ENCODE measurements at places on chromosomes 1 and 21. TPM values are rescaled to one million over a fixed set of nuclear protein-coding genes. Genes with fewer than 3 reads are reported as not detected.

The CRYAA gene
- total RNA-seq: not detected

The CNIH3 gene
- total RNA-seq: 3.1 TPM

The FMO5 gene
- total RNA-seq: 1.0 TPM

- peak; percentile 69 for DNase-seq
These were observed 29.5 kb downstream of the LDLRAP1 start for GRCh38 chr1:25572708-25573590.
